ENCODE measurements at places on chromosomes 2 and 18. TPM values are rescaled to one million over a fixed set of nuclear protein-coding genes. Genes with fewer than 3 reads are reported as not detected.
A peak's percentile ranks its signal among the peaks of the same experiment; 100 is the strongest.

The SGPP2 gene
- total RNA-seq, result not detected

The CHRND gene
- total RNA-seq, result not detected

The IL1F10 gene
- not detected for total RNA-seq

The CTAGE1 gene
- total RNA-seq, result 0.12 TPM

The RUFY4 gene
- not detected for total RNA-seq

The NCL gene
- total RNA-seq, result 298 TPM

The UGT1A10 gene
- not detected for total RNA-seq

The EPHA4 gene
- 6.8 TPM for total RNA-seq

DNA sequence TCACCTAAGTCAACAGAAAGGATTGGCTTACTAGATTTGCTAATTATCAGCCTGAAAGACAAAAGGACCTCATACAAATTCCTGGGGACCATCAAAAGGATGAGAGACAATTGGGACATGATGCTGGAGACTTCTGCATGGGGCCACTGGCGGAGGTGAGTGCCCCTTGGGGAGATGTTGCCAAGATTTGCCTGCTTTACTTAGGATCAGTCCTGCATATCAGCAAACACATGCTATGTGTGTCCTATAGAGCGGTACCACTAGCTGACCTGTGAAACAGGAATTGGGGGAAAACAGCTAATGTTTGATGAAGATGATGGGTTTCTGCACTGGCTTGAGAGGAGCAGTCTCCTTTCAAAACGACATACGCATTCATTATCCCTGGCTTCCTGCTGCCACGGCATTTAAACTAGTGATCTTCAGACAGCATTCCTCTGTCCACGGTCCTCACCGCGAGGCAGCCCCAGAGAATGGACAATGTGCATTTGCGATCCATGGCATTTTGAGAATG lies 104.2 kb downstream of the TGIF1 start:
- no peak for DNase-seq

DNA sequence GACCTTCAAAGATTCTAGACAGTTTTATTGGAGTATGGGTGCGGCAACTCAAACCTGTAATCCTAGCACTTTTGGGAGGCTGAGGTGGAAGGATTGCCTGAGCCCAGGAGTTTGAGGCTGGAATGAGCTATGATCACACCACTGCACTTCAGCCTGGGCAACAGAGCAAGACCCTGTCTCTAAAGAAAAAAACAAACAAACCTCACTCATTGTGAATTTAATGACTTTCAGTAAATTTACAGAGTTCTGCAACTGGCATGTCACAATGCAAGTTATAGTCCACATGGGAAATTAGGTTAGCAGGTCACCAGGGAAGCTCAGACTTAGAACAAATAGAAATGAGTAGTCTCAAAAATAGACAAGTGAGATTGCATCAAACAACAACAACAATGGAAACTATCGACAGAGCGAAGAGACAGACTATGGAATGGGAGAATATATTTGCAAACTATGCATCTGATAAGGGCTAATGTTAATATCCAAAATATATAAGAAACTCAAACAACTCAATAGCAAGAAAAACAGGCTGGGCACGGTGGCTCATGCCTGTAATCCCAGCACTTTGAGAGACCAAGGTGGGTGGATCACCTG lies 6.7 kb upstream of the NRBP1 start:
- DNase-seq, result no peak

DNA sequence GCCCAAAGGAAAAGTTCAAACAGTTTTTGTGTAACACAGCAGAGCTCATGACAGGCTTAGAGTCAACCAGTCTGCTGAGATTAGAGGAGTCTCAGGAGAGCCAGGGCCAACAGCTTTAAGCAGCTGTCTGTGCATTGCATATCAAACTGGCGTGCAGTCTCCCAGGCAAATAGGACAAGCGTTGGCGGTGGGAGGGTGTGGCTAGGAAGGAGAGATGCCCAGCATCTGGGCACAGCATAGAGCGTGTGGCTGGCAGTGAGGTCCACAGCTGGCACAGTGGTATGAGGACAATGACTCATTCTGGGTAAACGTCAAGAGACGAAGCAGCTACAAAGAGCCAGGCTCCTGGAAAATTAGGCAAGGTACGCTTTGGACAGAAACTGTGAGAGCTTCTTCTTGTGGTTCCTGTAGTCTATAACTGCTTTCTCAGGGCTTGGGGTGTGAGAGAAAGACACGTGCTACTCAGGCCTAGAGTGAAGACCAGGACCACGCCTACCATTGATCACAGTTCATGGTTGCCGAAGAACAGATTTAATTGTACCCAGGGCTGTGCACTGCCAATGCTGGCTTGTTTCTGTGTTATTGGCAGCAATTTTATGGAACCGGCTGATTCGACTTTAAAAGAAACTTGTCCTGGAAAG lies 14.8 kb downstream of the ZAP70 start:
- peak; percentile 41 for DNase-seq

DNA sequence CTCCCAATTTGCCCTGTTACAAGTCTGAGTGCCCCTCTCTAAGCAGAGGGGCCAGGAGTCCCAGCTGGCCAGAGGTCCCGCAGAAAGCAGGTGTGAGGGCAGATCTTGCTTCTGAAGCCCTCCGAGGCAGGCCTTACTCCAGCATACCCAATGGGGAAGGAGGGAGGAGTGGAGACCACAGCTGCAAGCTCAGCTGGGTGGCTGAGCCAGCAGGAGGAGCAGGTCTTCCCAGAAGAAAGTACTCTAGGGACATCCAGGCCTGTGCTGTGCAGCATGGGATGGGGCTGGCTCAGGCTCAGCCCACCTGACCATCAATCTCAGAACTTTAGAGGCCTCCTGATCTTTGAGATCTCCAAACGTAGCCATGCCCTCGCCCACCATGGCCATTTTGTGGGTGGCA lies 31.3 kb downstream of the PLB1 start:
- no peak for DNase-seq

GRCh38 chr18:36745219-36745975 lies 83.4 kb downstream of the TPGS2 start:
- DNase-seq, result no peak

GRCh38 chr2:122384768-122385333 lies 629.4 kb downstream of the TSN start:
- no peak for DNase-seq

DNA sequence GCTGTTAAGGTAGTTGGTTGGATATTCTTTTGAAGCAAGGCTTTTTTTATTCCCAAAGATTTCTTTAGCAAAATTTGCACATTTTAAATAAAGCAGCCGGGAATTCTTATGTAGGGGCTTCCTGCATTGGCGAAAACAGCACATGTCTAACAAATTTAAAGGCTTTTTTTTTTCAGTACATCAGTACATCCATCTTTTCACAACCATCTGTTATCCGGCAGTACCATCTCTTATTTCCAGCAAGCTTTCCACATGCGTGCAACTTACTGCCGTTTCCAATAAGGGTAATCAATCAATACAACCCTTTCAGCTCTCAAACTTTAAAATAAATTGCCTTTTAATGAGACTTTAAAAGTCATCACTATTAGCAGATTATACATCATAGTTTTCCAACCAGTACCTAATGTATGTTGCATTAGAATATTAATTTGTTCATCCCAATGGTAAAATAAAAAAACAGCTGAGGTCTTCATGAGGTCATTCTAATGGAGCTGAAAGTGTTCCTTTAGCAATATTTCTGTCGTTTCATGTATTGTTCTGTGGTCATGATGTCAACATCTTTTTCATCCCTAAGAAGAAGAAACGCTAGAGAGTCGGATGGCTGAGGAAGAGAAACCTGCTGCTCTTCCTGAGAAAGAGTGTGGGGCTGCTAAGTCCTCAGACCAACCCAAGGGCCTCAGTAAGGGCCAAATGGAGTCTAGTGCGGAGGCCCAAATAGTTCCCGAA lies 81.4 kb upstream of the UNC80 start:
- DNase-seq, result no peak

GRCh38 chr2:127887776-127888130 lies 2.0 kb upstream of the AMMECR1L start:
- DNase-seq, result no peak

DNA sequence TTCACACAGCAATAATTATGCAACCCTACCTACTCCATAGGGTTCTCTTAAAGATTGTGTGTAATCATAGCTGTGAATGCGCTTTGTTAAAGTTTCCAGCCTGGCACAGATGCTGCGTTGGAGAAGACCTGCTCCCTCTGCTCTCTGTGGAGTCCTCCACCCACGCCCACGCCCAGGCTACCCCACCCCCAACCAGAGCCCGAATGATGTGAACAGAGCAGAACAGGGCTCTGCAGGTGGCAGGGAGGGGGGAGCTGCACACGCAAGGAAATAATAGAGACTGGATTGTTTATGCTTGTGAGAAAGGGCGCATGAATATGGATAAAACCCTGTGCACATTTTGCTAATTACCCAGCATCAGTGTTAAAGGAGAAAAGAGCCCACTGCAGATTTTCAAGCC lies 447.5 kb downstream of the BCL11A start:
- DNase-seq, result no peak

GRCh38 chr2:204199357-204199756 lies 262.8 kb downstream of the ICOS start:
- no peak for DNase-seq

- DNase-seq, result no peak
These were observed 9.2 kb downstream of the SLC4A1AP start for GRCh38 chr2:27672723-27673486.

DNA sequence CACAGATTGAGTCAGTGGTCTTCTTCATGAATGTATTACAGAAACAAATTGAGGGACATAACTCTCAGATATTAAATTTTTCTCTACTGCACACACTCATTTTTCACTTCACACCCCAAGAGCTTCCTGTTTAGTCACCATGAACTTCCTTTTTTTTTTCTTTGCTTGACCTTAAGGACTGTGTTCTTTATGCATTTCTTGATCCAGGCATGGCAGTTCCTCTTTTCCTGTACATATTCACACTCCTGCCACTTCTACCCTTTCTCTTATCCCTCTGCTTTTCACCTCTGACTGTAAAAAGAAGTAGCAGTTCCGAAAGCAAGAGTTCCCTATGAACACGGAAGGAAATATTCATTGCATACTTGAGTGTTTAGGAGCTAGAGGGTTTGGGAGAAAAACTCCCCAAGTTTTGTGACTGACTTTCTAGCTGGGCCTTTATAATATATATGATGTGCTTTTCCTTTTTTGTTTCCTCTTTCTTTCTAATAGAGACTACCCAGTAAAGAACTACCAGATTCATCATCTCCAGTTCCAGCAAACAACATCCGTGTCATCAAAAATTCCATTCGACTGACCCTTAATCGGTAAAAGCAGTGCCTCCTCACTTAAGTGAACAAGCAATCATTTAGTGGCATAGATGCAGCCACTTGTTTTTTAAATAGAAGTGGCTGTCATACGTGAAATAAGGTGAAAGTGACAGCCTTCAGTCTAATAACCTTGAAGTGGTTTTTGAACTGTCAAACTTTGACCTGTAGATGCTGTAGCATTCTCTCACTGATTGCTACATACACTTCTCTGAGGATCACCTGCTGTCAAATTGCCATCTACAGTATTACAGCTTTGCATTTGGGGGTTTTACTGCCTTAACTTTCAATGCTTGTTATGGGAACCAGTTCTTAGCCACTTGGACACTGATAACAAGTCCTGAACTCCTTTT lies 40.8 kb downstream of the PAPOLG start:
- DNase-seq, result no peak

Measured in chondrocyte (in vitro differentiated cells).